CD4-positive, alpha-beta T cell treated with Interferon gamma for 1 hour (primary cell): ENCODE measurements at places on chromosomes 6 and 20.

DNA sequence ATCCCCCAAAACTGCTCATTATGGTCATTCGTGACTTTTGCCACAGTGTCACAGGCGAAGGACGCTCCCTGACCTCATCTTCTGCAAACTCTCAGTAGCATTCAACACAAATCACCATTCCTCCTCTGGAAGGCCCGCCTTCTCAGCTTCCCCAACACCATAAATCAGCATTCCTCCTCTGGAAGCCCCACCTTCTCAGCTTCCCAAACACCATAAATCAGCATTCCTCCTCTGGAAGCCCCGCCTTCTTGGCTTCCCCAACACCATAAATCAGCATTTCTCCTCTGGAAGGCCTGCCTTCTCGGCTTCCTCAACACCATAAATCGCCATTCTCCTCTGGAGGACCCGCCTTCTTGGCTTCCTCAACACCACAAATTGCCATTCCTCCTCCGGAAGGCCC is 288.0 kb upstream of the AGPAT4 start:
- DNase-seq = no peak

DNA sequence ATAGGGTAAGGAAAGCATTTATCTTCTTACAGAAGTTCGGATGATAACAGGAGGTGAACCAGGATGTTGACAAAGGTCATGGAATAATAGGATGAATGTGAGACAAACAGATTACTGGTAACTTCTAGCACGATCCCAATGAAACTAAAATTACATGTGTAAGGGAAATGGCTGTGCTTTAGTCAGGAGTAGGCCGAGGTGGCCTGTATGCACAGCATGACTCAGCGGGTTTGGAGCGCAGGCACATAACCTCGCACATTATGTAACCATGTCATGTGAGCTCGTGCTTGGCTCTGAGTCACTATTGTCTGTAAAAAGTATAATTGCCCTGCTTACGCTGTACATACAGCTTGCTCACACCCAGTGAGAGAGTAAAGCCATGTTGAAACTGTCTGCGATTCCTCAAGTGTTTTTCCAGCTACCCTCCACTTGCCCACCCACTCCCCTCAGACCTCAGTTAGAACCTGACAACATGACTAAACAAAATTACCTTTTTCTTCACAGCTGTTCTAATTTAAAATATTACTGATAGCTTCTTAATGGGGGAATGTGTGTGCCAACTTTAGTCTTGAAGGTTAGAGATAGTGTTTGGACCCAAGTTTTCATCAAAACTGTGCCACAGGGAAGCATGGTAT is 8.2 kb downstream of the CYB5R4 start:
- DNase-seq = peak; percentile 72

GRCh38 chr20:61767761-61768494 is 297.8 kb downstream of the TAF4 start:
- no peak for DNase-seq

DNA sequence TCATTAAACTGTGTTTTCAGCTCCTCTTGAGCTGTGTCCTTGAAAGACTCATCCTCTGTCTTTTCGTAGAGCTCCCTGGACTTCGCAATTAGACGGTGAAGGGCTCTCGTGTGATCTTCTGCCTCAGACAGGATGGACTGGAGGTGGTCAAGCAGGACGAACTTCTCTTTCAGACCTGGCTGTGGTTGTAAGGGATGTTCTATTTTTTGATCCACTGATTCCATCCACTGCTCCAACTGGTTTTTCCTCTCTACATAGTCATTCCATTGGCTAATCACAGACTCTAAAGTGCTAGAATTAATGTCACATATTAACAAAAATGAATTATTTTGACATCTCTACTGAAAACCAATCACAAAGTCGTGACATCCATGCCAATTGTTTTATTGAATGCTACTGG is 250.1 kb downstream of the SYNE1 start:
- no peak for DNase-seq

DNA sequence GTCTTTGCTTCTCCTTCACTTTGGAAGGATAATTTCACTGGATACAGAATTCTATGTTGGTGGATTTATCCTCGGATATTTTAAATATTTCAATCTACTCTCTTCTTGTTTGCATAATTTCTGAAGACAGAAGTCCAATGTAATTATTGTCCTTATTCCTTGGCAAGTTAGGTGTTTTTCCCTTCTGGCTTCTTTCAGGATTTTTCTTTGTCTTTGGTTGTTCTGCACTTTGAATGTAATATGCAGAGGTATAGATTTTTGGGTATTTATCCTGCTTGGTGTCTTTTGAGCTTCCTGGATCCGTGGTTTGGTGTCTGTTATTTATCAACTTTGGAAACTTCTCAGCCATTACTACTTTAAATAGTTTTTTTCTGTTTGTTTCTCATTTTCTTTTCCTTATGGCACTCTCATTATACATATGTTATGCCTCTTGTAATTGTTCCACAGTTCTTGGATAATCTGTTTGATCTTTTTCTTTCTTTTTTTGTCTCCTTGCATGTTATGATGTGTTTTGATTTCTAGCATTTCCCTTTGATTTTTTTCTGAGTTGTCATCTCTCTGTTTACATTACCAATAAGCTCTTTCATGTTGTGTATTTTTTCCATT is 48.6 kb upstream of the ATXN1 start:
- no peak for DNase-seq

DNA sequence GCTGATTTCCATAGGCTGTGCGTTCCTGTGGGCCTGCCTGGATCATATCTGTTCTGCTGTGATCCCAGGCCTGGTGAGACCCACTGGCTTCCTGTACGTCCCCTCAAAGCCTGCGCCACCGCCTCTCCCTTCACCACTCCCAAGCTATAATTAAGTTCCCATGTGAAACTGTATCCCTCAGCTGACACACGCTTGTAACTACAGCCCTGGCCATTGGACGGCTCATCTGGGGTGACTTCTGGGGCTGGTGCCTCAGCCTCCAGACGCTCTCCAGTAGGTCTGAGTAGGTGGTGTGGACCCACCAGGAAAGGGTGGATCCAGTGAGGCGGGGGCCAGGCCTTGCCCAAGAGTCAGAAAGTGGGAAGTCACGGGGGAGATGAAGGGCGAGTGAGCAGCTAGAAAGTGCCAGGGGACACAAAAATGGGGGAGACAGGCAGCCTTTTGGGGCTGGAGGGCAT is 21.0 kb downstream of the PPARD start:
- DNase-seq = peak; percentile 11

DNA sequence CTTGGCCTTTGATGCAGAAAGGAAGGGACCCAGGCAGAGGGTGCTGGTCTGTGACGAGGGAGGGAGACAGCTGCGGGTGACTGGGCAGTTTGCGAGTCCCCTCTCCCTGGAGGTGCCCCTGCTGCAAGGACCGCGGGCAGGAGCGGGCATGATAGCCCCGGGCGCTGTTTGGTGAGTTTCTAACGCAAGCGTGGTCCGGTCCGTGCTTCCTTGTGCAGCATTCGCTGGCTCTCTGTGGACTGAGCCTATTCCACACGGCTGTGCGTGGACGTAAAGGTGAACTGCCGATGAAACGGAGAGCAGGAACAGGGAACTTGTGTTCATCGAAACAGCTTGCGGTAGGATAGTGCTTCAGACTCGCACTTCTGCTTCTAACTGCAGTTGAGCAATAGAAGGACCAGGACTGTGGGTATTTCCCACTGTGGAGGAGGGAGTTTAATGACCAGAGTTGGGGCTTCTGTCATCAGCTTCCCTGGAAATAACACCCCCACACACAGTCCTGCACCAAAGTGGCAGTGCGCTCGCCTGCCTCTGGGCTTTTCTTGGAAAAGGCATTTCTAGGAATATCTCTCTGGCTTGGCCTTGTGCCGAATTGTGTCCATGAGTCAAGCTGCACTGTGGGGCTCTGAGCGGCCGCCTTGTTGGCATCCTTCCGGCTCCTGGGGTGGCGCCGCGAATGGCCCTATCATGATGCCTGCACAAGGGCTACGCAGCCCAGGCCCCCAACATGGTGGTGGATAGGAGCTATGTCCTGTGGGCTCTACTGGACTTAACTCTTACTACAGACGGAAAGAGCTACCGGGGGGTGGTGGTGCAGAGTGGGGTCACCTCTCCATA is 48.9 kb downstream of the DUSP22 start:
- DNase-seq = peak; percentile 63

GRCh38 chr20:38260025-38260377 is 534 bp downstream of the KIAA1755 start:
- DNase-seq = no peak

- no peak for DNase-seq
These were observed 98.5 kb downstream of the GMPR start for GRCh38 chr6:16336911-16337294.

- no peak for DNase-seq
These were observed 20.8 kb downstream of the MOXD1 start for GRCh38 chr6:132380358-132381029.
